ENCODE measurements at places on chromosomes 11 and 22.

DNA sequence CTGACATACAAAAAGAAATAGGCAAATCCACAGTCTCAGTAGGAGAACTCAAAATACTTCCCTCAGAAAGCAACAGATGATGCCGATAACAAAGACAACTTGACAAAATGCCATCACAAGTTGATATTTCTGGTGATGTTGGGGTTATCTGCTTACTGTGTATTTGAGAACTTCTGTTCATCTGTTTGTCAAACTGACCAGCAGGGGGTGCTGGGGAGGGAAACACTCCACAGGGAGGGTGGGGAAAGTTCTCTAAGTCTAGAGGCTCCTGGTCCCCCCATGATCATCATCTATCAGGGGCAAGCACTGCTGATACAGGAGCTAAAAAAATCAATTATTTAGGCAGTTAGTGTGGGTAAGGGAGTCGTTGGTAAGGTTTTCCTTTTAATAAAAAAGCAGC lies 19.2 kb downstream of the GLYATL1 start:
- no peaks in the 10 kb centered on the region for H3K27me3 ChIP-seq
- DNase-seq = no peak
- H3K27ac ChIP-seq = no peak overlapping the region
- no peaks in the 10 kb centered on the region for H3K4me1 ChIP-seq
- H3K36me3 ChIP-seq = no peaks in the 10 kb centered on the region

- H3K4me1 ChIP-seq = peaks cover 14% of the 10 kb centered on the region
- H3K36me3 ChIP-seq = no peaks in the 10 kb centered on the region
- no peak for DNase-seq
- H3K27me3 ChIP-seq = no peaks in the 10 kb centered on the region
- H3K4me3 ChIP-seq = no peak overlapping the region
Observed at GRCh38 chr22:29014773-29015172, 46.9 kb downstream of the C22orf31 start.

DNA sequence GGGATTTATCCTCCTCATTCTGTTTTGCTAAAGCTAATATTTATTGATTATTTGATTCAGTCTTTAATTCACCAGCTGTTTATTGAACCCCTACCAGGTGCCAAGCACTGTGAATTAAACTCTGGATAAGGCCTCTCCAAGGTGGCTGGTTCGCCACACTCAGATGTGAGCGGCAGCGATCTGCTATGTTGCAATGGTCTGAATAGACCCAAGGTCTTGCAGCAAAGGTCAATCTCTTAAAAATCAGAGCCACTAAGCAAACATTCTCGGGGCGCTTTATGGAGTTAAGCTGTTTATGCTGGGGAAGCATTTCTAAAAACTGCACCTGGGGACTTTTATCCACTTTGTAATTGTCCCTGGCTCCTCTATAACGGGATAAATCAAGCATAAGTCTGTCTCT lies 10.5 kb upstream of the TSPAN18 start:
- no peaks in the 10 kb centered on the region for H3K27me3 ChIP-seq
- no peaks in the 10 kb centered on the region for H3K36me3 ChIP-seq
- H3K27ac ChIP-seq = no peak overlapping the region
- no peaks in the 10 kb centered on the region for H3K4me1 ChIP-seq

- H3K27ac ChIP-seq = peak overlapping the region; percentile 83
- peaks cover 63% of the 10 kb centered on the region for H3K4me1 ChIP-seq
- peaks cover 14% of the 10 kb centered on the region for H3K36me3 ChIP-seq
- no peak overlapping the region for H3K4me3 ChIP-seq
- no peak for DNase-seq
Observed at GRCh38 chr22:42907404-42908373, 50.6 kb upstream of the ARFGAP3 start.

DNA sequence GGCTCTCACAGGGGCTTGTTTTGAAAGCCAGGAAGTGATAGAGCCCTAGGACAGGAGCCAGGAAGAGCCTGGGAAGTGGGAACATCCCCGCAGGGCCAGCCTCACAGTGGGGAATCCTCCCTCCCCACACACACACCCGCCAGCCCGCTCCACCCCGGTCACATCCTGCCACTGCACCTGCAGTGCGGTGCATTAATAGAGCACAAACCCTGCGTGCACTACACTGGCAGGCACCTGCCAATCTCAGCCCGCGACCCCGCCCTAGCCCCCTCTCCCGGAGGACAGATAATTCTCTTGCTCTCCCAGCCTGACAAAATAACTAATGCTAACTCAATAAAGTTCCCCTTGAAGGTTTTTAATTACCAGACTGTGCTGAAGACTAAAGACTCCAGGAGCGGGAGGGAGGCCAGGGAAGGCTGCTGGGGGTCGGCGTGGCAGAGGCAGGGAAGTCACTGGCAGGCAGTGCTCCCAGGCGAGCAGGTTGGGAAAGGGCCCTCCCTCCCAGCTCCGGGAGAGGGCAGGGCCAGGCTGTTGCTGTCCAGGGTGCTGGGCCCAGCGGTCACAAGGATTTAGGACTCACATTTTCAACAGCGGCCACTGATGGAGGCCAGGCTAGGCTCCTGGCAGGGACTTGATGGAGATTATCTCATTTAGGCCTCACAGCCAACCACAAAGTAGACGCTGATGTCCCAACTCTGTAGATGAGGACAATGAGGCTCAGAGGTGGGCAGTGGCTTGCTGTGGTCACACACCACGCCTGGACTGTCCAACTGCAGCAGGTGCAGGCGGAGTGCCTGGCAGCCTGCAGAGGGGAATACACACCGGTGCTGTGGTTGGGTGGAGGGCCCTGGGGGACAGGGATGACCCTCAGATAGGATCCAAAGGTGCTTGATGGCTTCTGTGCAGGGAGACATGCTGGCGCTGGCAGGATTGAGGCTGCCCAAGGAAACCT lies 23.9 kb upstream of the TCF20 start:
- no peak for DNase-seq
- H3K27me3 ChIP-seq = no peaks in the 10 kb centered on the region
- H3K4me3 ChIP-seq = no peak overlapping the region
- no peaks in the 10 kb centered on the region for H3K36me3 ChIP-seq

GRCh38 chr11:46930089-46930488 lies 6.5 kb upstream of the CSTPP1 start:
- H3K4me1 ChIP-seq = no peaks in the 10 kb centered on the region
- H3K27ac ChIP-seq = no peak overlapping the region
- H3K4me3 ChIP-seq = no peak overlapping the region
- H3K27me3 ChIP-seq = no peaks in the 10 kb centered on the region
- DNase-seq = no peak
- no peaks in the 10 kb centered on the region for H3K36me3 ChIP-seq

- no peaks in the 10 kb centered on the region for H3K36me3 ChIP-seq
- no peak overlapping the region for H3K27ac ChIP-seq
- H3K4me3 ChIP-seq = no peak overlapping the region
- no peaks in the 10 kb centered on the region for H3K27me3 ChIP-seq
- no peaks in the 10 kb centered on the region for H3K4me1 ChIP-seq
Observed at GRCh38 chr22:20146777-20147176, 4.1 kb downstream of the CCDC188 start.

GRCh38 chr22:46172522-46173110 lies 22.3 kb downstream of the PPARA start:
- DNase-seq = no peak
- H3K27ac ChIP-seq = no peak overlapping the region
- H3K36me3 ChIP-seq = no peaks in the 10 kb centered on the region

DNA sequence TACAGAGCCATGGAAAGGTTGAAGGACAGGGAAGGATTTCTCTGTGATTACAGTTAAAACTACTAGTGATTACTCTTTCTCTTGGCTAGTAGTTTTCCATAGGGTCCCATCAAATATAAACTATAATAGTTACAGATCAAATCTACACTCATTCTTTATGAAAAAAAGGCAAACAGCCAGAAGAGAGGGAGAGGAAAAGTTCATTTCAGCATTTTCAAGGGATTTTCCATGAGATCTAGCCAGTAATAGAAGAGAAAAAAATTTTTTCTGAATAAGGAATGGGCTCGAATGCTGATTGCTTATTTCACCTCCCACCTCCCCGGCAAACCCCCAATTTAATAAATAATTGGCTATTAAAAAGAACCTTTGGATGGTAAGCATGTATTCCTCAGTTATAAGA lies 74.8 kb upstream of the BLID start:
- peaks cover 26% of the 10 kb centered on the region for H3K4me1 ChIP-seq
- H3K27me3 ChIP-seq = no peaks in the 10 kb centered on the region
- no peak overlapping the region for H3K4me3 ChIP-seq
- peak overlapping the region; percentile 95 for H3K27ac ChIP-seq

DNA sequence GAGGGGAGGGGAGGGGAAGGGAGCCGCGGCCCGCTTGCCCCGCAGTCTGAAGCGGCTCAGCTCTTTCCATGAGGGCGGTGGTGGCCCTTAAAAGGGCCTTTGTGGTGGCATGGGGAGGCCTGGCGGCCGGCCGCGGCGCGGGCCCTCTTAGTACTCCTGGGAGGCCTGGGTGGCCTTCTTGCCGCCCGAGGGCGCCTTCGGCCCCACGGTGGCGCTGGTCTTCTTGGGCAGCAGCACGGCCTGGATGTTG lies 6.9 kb downstream of the DPAGT1 start:
- peaks cover 18% of the 10 kb centered on the region for H3K36me3 ChIP-seq
- peak overlapping the region; percentile 88 for H3K27ac ChIP-seq
- H3K27me3 ChIP-seq = no peaks in the 10 kb centered on the region
- H3K4me1 ChIP-seq = peaks cover 24% of the 10 kb centered on the region

DNA sequence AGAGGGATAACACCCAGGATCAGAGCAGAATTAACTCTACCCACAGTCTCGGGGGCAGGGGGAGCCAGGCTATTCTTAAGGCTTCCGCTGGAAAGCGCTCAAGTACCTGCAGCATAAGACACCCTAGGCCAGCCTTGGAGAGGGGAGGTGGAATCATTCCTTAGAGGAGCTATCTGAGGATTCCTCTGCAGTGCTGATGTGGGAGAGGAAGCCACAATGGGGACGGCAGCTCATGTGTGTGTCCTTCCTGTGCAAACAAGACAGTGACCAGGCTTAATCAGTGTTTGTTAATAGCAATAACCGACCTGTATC lies 382.2 kb upstream of the CADM1 start:
- DNase-seq = no peak
- no peaks in the 10 kb centered on the region for H3K36me3 ChIP-seq
- no peaks in the 10 kb centered on the region for H3K27me3 ChIP-seq

DNA sequence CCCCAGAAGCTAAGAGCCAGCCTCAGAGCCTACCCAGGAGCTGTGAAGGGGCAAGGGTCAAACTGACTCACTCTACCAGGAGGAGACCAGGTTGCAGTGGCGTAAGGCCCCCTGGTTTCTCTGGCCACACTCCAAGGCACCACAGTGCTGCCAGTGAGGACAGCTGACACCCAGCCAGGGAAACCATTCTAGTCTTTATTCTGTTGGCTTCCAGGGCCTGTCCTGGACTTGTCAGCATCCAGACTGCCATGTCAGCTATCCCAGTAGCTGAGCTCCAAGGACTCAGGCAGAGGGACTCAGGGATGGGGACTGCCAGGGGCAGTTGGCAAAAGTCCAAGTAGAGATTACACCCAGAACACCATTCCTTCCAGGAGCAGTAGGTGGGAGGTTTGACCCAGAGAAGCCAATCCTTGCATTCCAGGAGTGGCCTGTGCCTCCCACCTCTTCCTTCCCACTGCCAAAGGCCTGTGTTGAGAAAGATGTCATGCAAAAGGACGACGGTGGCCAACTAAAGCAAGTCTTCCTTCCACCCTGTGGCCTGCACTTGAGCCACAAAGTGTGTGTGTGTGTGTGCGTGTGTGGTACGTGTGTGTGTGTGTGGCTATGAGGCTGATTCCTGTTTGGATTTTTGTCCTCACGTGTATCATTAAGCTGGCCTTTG lies 3.6 kb upstream of the MAPK8IP1 start:
- H3K27ac ChIP-seq = no peak overlapping the region
- DNase-seq = no peak
- peaks cover 44% of the 10 kb centered on the region for H3K36me3 ChIP-seq
- peaks cover 6% of the 10 kb centered on the region for H3K4me1 ChIP-seq
- H3K27me3 ChIP-seq = no peaks in the 10 kb centered on the region

DNA sequence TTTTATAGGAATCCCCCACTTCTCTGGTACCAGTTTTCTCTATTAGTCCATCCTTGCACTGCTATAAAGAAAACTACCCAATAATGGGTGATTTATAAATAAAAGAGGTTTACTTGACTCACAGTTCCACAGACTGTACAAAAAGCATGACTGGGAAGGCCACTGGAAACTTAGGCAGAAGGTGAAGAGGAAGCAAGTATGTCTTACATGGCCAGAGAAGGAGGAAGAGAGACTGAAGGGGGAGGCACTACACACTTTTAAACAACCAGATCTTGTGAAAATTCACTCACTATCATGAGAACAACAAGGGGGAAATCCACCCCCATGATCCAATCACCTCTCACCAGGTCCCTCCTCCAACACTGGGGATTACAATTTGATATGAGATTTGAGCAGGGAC lies 68.9 kb upstream of the GNAZ start:
- H3K36me3 ChIP-seq = no peaks in the 10 kb centered on the region
- no peak overlapping the region for H3K27ac ChIP-seq
- no peaks in the 10 kb centered on the region for H3K27me3 ChIP-seq
- H3K4me3 ChIP-seq = no peak overlapping the region
- no peak for DNase-seq

GRCh38 chr22:32331236-32331917 lies 26.3 kb upstream of the RFPL3 start:
- no peaks in the 10 kb centered on the region for H3K27me3 ChIP-seq
- no peak for DNase-seq
- H3K4me3 ChIP-seq = no peak overlapping the region
- no peaks in the 10 kb centered on the region for H3K36me3 ChIP-seq

- DNase-seq = no peak
- H3K27ac ChIP-seq = no peak overlapping the region
- no peak overlapping the region for H3K4me3 ChIP-seq
- peaks cover 21% of the 10 kb centered on the region for H3K4me1 ChIP-seq
Observed at GRCh38 chr11:107562647-107563208, 2.8 kb downstream of the ALKBH8 start.

DNA sequence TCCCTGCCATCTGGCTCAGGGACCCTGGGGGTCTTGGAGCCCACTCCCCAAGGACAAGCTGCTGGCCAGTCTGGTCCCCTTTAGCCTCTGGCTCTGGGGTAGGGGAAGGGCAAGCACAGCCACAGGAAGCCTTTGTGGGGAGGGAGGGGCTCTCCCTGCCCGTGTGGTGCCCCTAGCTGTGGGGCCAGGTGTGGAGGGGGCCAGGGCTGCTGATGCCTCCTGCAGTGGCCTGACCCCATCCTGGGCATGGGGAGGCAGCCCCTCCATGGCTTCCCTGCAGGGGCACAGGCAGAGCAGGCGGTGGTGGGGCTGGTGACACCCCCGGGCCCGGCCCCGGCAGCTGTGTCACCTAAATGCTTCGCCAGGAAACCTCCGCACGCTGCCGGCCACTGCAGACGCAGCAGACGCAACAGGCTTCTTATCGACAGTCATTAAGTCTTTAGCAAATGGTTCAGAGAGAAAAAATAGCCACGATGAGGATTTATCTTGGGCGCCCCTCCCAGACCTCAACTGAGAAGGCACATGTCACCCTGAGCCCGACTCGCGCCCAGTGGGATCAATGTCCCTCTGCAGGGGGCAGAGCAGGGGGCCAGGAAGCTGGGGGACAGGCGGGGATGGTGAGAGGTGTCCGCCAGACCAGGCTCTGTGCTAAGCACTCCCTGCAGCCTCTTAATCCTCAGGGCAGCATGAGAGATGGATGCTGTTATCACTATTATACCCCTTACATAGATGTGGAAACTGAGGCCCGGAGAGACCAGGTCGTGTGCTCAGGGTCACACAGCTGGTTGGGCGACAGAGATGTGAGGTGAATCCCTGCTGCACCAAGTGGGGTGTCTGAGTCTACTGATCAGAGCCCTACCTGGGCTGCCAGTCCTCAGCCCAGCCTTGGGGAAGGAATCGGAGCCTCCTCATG lies 33.9 kb downstream of the FLRT1 start:
- no peak overlapping the region for H3K27ac ChIP-seq
- H3K4me1 ChIP-seq = no peaks in the 10 kb centered on the region
- no peak for DNase-seq
- H3K4me3 ChIP-seq = no peak overlapping the region
- no peaks in the 10 kb centered on the region for H3K36me3 ChIP-seq
